ENCODE measurements at places on chromosomes 12 and 14.
A peak's percentile ranks its signal among the peaks of the same experiment; 100 is the strongest.

DNA sequence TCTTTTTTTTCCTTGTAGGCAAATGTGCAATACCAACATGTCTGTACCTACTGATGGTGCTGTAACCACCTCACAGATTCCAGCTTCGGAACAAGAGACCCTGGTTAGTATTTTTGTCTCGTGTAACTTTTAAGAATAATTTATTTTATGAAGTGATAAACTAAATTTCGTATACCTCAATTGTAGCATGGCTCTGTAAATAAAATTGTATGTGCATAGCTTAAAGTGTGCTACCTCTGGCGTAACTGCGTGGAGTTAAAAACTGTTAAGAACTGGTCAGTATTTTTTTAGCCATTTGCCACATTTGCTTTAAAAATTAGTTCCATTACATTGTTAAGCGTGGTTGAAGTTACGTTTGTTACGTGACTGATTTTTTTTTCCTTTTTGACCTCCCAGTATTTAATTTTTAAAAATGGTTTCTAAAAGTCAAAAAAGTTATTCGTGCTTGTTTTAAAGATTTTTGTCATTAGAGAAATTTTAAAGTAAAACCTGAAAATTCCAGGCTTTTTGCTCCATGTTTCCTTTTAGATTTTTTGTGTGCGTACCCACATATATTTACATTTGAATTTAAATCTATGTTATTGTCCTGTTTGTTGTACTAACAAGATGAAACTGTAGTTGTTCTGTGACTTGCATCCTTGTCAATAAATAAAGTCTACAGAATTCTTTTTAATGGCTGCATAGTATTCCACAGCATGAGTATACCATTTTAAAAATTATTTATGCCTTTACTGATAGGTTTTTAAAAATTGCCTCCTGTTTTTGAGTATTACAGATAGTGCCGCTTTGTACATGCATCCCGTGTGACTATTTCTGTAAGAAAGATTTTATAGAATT is 1.4 kb downstream of the MDM2 start:
- DNase-seq, result no peak

- no peak for DNase-seq
Observed at GRCh38 chr14:100033347-100034075, 31.7 kb upstream of the EVL start.

DNA sequence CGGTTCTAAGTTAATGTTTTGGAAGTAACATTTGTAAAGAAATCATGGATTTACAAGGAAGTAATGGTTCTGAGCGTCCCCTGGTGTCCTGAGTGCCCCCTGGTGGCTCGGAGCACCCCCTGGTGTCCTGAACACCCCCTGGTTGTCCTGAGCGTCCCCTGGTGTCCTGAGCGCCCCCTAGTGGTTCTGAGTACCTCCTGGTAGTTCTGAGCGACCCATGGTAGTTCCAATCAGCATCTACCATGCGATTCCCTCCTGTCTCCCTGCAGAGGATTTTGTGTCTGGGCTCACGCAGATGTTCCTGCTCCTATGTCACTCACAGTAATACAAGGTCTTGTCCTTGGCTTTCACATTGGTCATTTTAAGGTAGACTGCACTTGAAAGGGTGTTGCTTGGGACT is 1352.9 kb downstream of the TMEM121 start:
- no peak for DNase-seq

GRCh38 chr12:39157696-39158342 is 252.4 kb upstream of the CPNE8 start:
- peak; percentile 73 for DNase-seq

DNA sequence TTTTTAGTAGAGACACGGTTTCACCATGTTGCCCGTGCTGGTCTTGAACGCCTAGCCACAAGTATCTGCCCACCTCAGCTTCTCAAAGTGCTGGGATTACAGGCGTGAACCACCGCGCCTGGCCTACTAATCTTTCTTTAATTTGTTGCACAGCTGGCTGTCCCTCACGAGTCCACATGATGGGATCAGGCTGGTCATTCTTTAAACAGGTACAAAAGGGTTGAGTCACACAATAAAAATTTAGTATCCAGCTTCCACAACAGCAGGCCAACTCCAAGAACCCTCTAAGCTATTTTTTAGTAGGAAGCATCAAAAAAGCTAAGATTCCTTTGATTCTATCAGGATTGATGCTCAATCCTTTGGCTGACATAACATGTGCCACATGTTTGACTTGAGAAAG is 17.8 kb downstream of the SINHCAF start:
- DNase-seq, result no peak

DNA sequence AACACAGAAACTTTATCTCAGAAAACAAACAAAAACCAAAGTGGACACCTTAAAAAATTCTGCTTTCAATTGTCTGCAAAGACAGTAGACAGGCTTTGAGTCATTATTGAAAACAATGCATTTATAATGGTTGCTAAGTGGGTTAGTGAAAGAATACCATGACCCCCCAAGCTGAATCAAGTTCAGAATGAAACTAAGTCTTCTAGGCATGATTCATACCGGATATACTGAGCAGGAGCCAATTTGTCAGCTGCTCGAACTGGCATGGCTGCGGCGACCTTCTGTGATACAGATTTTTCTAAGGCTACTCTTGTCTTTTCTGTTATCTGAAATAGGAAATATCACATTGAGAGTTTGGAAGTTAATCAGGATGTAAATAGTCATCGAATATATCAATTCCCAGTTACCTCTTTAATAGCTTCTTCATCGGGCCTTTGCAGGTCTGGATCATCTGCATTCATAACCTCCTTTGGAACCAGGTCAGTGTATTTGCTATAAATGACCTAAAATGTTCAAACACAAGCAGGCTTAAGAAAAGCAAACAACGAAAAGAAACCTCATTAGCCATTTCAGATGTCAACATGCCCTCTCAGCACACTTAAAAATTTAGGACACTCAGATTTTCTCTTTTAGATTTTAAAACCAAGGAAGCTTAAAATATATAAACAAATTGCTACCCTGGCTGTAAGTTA is 22.3 kb downstream of the SNW1 start:
- peak; percentile 74 for DNase-seq

DNA sequence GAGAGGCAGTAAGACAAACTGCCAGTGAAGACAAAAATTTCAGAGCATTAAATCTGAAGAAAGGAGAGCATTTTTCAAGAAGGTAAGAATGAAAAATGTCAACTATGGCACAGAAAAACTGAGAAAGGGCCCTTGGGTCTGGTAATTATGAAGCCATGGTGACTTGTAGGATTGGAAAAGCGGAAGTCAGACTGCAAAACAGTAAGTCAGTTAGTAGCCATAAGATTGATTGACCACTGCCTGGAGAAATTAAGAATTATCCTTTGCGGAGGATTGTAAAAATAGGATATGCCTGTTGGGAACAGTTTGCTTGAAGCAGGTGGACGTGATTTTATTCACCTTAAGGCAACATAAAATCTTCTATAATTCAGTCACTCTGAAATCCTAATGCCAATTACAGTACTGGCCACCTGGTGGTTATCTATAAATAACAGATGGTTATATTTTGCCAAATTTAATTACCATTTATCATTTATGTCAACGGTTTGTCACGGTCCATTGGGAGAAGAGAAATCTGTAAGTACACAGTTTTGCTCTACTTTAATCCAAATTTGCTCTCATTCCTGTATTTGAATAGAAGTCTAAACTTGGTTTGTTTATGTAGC is 127.1 kb upstream of the CNTN1 start:
- DNase-seq, result no peak

- peak; percentile 98 for DNase-seq
Observed at GRCh38 chr12:12398026-12398859, 41.4 kb downstream of the BORCS5 start.

DNA sequence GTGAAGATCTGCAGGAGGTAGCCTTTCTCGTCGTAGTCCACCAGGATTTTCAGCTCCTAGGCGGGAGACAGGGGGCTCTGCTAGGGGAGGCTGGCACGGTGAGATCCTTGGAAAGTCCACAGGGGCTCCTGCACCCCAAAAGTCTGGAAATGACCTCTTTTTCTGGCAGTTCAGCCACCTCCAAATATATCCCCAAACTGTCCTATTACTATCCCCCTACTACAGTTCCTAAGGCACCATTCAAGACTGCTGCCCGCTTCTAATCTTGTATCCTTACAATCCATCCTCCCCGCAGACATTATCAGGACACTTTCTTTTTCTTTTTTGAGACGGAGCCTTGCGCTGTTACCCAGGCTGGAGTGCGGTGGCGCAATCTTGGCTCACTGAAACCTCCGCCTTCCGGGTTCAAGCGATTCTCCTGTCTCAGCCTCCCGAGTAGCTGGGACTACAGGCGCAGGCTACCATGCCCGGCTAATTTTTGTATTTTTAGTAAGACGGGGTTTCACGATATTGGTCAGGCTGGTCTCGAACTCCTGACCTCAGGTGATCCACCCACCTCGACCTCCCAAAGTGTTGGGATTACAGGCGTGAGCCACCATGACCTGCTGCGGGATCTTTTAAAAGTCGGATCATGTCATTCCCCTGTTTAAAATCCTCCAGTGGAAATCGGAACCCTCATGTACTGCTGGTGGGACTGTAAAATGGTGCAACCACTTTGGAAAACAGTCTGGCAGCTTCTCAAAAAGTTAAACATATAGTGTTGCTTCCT is 18.5 kb downstream of the HPD start:
- no peak for DNase-seq

DNA sequence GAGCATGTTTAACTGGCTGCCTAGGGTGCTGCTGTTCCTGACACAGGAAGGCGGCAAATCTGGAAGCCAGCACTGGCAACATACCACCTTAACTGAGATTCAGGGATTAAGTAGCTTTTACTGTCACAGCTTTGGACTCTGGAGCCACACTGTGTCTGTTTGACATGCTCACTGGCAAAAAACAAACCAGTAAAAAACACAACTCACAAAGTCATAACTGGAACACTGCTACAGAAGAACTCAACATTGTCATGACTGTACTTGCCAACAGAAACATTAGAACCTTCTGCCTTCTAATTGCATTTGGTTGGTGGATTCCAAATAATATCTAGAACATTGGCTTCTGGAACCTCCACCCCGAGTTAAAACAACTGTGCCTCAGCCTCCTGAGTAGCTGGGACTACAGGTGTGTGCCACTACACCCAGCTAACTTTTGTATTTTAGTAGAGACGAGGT is 117.6 kb downstream of the TTC6 start:
- DNase-seq, result no peak

GRCh38 chr12:41962171-41962572 is 182.5 kb downstream of the GXYLT1 start:
- no peak for DNase-seq

- peak; percentile 95 for DNase-seq
Observed at GRCh38 chr14:50038398-50039119, 77.8 kb downstream of the VCPKMT start.

DNA sequence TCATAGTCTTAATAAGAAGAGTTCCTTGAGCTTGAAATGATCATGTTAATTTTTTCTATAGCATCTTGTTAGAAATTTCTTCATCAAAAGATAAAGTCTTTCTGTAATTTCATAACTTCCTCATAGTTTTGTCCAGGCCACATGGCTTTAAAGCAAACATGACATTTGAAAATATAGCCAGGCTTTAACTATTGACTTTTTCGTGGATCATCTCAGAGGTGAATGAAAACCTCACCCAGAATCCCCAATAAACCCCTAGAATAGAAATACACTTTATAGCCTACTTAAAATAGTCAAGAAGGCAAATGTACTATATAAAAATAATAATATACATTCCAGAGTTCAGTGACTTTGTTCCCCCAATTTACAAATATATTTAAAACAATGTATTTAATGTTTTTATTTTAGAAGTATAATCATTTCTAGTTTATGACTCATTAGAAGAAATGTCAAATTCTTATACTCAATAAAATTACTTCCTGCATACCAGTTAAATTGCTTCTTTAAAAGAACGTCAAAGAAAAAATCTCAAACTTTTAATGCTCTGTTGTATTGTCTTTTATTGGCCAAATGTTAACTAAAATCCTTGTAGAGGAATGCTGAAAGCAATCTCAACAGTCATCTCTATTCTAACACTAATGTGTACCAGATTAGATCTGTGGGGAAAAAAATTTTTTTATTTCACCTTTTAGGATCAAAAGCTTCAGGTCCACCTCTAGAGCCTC is 21.6 kb downstream of the EXOC5 start:
- DNase-seq, result no peak

DNA sequence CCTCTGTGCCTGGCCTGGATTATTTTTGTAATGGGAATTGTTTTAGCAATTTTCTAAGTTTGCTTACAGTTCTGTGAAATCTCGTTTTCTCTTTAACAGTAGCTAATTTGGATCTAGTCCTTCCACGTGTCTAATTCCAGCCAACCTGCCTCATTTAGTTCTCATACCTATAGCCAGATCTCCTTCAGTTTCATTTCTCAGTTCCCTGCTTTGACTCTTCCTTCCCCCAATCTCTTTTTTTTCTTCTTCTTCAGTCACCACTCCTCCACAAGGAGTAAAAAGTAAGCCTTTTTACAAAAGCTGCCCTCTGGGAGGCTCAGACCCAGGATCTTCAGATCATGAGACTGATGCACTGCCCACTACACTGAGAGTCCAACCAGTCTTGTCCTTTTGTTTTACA is 1.4 kb downstream of the THTPA start:
- DNase-seq, result no peak

GRCh38 chr12:46682148-46682547 is 143.6 kb downstream of the SLC38A4 start:
- no peak for DNase-seq

GRCh38 chr12:105977652-105978051 is 161.1 kb downstream of the NUAK1 start:
- peak; percentile 98 for DNase-seq

- no peak for DNase-seq
Observed at GRCh38 chr14:101456246-101457175, 104.8 kb upstream of the DIO3 start.

GRCh38 chr14:99728231-99728920 is 44.3 kb downstream of the CYP46A1 start:
- DNase-seq, result no peak

DNA sequence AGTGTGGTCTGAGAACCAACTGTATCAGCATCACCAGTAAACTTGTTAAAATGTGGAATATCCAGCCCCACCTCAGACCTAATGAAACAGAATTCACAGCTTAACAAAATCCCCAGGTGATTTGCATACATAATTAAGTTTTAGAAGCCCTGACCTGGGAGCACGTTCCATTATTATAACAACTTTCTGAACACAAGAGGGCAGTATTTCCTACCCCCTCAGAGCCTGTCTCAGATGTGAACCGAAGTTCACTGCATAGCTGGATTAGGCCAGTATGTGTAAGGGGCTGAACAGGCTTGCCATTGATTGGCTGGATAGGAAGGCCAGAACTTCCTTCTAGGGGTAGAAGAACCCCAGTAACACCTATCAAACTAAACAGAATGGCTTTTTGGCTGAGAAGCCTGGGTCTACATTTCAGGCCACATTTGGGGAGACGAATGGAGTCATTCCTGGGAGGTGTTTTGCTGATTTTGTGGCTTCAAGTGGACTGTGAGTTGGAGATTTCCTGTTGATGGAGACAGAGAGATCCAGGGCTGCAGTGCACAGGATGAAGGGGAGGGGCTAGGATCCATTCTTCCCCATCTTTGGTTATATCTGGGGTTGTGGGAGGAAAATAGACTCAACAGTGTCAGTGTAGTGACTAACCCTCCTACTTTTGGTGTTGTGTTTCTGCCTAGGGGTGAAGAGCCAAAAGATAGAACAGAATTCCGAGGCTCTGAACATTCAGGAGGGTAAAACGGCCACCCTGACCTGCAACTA is 94.7 kb upstream of the OR4E1 start:
- DNase-seq, result no peak

Measured in astrocyte (in vitro differentiated cells and primary cell).